ENCODE measurements at places on chromosomes 1 and 21.

DNA sequence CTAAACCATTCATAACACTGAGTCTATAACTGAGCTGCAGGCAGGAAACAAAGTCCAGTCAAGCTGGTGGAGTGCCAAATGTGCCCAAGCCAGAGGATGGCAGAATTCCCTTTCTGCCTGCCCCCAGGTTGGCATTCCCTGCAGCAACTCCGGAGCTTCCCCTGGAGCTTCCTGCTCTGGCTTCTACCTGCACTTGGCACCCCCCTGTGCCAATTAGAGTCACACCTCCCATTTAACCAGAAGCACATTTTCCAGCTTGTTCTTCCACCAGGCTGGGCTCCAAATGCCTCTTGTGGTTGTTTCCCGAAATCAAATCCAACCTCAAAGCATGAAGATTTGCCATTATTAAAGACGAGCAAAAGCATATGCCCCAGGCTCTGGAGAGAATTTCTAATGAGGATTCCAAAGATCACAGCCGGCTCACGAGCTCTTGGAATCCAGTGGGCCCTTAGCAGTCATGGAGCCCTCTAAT lies 294.5 kb downstream of the RRAGC start:
- DNase-seq: no peak

DNA sequence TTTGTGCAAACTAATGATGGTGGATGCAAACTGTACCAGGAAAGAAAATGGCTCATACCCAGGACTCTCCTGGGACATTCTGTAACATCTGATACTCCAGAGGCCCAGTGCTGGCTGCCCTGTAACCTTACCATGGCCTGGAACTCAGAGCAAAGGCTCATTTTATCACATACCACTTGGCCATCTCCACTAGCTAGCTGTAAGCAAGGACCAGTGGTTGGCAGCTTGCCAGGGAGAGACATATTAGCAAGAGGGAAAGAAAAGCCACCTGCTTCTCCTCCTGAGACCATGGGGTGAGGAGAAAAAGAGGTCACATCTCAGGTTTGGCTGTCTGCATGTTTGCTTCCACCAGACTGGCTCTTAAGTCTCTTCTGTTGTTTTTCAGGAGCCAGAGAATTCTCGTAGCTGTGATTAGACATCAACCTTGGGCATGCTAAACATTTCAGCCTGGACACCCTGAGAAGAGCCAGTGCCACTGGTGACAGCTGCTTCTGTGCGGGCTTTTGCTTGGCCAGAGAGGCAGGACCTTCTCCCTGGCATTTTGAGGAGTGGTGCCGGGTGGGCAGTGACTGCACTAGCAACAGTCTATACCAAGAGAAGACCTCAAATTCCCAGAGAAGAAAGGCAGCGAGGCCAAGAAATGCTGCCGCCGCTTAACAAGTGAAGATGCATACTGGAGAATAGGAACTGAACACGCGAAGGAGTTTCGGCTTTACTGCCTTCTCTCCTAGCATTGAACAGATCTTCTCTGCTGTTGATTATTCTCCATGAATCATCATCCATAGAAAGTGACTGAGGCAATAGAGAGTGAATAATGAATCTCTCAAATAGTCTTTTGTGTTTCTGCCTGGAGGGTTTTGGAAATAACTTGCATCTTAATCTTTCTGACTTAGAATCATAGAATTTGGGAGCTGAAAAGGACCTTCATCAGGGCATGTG lies 6.7 kb upstream of the INKA2 start:
- DNase-seq: no peak

GRCh38 chr1:106727171-106727570 lies 329.3 kb upstream of the PRMT6 start:
- DNase-seq: no peak

- no peak for DNase-seq
Measured at GRCh38 chr1:183043872-183044854, 20.9 kb downstream of the LAMC1 start.

DNA sequence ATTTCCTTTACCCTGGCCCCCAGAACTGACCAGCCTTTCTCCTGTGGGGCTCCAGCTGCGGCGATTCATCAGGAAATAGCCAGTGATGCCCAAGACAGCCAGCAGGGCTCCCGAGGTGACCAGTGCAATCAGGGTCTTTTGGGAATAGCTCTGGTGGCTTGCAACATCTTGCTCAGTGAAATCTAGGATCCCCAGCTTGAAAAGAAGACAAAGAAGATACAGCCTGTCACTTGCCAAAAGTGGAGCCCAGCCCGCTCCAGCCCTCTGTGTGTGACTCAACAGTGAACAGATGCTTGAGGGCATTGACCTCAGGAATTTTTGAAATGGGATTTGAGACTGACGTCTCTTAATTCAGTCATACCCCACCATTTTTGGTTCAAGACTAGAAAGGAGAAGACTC lies 22.3 kb downstream of the CD34 start:
- no peak for DNase-seq

- DNase-seq: no peak
Measured at GRCh38 chr1:55781944-55782482, 566.8 kb upstream of the USP24 start.

- no peak for DNase-seq
Measured at GRCh38 chr1:201649761-201650622, 111.1 kb downstream of the NAV1 start.

- no peak for DNase-seq
Measured at GRCh38 chr1:196355206-196355786, 252.9 kb downstream of the KCNT2 start.

DNA sequence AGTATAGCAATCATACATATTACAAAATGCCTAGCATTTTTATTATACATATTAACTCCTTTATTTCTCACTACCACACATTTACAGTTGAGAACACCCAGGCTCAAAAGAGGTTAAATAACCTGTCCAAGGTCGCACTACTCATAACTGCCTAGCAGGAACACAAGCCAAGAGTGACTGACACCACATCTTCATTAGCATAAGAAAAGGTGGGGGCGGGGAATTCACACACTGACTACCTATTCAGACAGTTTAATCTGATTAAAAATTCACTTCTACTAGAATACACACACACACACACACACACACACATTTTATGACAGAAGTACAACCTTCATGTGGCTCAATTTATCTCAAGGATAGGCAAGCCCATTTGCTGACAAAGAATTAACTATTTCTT lies 77.8 kb upstream of the CACHD1 start:
- no peak for DNase-seq

DNA sequence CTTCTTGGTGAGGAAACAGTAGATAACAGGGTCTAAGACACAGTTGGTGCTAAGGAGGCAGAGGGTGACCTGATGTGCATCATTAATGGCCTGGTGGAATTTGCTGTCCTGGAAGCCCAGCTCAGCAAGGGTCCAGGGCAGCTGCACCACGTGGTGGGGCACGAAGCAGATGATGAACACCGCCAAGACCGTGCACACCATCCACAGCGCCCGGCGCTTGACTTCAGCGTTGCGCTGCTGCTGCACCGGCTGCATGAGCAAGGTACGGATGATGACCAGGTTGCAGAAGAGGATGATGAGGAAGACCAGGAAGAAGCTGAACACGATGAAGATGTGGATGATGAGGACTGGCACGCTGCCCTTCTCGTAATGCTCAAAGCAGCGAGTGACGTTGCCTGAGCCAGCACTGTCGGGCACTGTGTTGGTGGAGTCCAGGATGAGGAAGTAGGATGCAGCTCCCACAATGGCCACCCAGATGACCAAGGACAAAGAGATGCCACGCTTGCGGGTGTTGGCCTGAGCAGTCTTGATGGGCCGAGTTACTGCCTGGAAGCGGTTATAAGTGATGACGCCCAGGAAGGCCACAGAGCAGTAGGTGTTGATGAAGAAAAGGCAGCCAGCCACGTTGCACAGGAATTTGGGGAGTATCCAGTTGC lies 26.2 kb downstream of the PTAFR start:
- no peak for DNase-seq

DNA sequence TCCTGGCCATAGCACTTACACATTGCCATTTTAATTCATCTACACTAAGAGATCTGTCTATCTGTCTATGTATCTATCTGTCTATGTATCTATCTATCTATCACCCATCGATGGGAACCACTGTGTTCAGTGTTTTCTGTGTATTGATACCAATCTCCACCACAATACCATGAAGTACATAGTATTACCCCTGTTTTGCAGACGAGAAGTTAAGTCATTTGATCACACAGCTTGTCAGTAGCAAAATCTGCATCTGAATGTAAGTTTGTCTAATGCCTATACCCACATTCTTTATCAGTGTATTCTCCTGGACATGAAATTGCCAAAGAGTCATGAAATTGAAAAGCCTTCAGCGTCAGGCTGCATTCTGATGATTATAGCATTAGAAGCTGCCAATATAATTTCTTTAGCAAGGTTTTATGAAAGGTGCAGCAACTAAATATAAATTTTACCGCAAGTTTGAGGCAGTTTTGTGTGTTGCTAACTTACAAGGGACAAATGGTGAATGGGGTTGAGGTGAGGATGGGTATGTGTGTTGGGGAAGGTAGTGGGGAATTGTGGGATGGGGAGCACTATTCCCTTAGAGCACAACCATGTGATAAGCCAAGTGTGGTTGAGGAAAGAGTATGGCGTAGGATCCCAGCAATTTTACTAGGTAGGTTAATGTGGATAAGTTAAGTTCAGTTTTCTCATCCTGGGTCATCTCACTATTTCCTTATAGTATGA lies 24.2 kb downstream of the SLAMF1 start:
- DNase-seq: no peak

DNA sequence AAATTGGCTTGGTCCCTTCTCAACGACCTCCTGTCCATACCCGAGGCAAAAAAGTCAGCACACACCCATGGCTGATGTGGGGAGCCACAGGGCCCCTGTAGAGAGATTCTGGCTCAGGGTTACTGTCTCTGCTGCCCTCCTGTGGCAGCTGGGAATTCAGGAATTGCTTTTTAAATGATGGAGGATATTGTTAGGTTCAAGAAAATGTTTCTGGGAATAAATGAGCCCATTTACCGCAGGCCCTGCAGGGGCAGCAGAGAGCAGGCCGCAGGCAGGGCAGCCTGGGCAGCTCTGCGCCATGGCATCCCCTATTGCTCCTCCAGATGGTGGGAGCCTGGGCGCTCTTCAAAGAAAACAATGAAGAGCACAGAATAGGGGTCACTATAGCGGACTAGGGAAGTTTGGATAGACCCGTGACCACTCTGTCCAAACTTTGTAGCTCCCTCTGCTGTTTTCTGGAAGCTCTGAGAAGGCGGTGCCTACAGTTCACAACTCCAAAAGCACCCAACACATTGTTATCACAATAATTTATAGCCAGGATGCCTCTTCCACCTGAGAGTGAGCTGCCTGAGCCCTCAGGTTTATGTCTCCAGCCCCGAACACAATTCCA lies 201.1 kb downstream of the BACH1 start:
- DNase-seq: no peak

DNA sequence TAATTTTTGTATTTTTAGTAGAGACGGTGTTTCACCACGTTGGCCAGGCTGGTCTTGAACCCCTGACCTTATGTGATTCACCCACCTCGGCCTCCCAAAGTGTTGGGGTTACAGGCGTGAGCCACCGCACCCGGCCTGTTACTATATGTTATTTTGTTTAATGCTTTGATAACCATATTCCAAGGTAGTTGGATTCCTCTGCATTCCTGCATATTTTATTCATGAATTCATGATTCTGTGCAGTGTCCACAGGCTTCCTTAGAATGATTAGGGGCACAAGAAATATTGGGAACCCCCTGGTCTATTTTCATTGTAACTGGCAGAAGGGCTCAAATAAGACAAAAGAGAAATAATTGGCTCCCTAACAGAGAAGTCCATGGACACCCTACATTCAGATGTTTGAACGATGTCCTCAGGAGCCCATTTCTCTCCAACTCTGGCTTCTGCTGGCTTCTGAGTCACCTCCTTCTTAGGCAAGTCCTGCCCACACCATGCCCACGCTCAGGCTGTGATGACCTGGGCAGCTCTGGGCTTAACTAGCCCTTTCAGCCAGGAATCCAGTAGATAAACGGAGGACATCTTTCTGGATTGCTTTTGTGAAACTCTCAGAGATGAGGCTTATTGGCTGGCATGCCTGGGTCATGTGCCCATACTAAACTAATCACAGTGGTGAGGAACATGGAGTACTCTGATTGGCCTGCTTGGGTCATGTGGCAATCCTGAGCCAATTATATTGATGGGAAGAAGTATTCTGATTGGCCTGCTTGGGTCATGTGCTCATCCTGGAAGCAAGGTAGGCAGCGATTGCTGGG lies 32.6 kb downstream of the TNFRSF8 start:
- no peak for DNase-seq

- DNase-seq: no peak
Measured at GRCh38 chr1:115074839-115075534, 14.3 kb downstream of the TSPAN2 start.

DNA sequence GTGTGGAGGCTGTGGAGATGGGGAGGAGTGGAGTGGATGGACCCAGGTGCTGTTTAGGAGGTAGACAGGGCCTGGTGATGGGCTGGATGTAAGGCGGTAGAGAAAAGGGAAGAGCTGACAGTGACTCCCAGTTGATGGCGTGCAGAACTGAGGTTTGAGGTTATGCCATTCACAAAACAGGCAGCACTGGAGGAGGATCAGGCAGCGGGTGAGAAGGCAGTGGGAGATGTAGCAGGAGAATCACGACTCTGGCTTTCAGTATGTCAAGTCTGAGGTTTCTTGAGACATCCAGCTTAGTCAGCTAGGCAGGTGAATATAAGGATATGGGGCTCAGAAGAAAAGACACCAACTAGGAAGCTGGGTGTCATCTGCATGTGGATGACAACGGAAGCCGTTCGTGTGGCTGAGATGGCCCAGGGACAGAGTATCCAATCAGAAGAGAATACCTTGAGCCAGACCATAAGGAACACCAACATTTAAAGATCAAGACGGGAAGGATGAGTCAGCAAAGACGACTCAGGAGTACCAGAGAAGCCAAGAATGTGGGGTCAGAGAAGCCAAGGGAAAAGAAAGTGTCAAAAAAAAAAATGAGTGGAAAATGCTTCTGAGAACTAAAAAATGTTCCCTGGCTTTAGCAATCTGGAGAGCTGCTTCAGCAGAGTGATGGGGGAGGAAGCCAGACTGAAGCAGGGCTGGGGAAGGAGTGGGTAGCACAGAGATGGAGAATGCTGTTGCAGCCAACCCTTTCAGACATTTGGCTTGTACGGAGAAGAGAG lies 15.2 kb downstream of the LRRN2 start:
- no peak for DNase-seq

DNA sequence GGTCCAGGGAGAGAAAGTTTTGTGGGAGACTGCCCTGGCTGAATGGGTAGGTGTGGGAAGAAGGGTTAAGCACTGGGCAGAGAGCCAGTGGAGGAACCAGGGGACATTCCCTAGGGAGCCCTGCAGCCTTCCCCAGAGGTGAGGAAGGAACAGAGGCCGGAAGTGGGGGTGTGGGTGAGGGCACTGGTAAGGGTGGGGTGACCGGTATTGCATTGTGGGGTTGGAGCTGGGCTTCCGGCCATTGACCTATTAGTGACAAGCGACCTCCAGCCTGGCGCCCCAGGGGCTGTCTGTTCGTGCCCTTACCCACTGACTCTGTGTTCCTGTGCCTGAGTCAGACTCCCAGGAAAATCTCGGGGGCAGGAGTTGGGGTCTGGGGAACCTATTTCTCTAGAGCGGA lies 3.5 kb upstream of the TSPAN1 start:
- DNase-seq: no peak

DNA sequence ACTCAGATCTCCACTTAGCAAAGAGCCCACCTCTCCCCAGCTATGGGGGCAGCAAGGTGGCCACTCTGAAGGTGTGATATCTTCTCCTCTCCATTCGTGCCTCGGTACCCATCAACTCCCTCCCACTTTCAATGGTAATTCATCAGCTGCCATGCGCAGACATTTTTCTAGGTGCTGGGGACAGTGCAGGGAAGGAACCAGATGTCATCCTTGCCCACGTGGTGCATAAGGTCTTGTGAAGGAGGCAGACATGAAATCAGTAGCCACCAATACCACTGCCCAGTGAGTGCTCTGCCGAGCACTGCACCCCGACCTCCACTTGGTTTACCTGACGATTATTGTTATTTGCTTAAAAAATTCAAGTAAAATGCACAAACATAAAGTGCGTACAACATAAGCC lies 76.3 kb upstream of the CSF3R start:
- DNase-seq: no peak
